ENCODE measurements at places on chromosomes 6 and 20. TPM values are rescaled to one million over a fixed set of nuclear protein-coding genes. Genes with fewer than 3 reads are reported as not detected.

Gene ULBP1
- total RNA-seq, result 0.65 TPM

Gene CST4
- not detected for total RNA-seq

Gene SDC4
- 36.8 TPM for total RNA-seq

Gene MUCL3
- not detected for total RNA-seq

Gene NKX2-4
- total RNA-seq, result not detected

Gene SRSF3
- 438 TPM for total RNA-seq

Gene NKX2-2
- not detected for total RNA-seq
